ENCODE measurements at places on chromosomes 1 and 21.

GRCh38 chr21:29711236-29711635 lies 228.6 kb downstream of the GRIK1 start:
- no peak for DNase-seq

- no peak for DNase-seq
These were observed 364.9 kb downstream of the PRDM2 start for GRCh38 chr1:14064649-14065442.

DNA sequence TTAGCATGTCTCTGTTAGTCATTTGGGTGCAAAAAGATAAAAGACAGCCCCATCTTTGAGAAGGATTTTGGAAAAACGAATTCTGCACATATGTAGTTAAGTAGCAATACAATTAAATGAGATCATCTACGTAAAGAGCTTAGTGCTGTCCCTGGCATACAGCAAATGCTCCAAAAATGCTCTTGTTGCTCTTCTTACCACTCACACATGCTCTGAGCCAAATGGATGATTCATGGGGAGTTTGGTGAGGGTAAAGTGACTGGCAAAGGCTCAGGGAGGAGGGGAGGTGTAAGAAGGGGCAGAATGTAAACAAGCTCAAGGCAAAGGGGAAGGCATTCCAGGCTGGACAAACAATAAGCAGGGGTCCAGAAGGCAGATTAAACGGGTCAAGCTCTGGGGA lies 191.9 kb downstream of the AK5 start:
- DNase-seq = no peak

DNA sequence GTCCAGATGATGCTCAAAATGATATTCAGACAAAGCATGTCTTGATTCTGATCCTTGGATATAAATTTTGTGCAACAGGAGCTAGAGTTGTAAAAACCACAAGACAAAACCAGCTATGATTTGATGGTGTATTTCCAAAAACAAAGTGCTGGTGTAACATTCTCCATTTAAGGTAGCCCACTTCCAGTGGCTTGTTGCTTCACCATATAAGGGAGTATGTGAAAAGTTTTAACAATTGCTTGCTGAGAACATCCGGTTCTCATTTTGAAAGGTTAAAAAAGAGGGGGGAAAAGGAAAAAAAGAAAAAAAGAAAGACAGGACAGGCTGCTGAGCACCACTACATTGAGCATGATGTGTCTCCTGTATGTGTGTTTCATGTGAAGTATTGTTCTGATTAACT lies 123.6 kb downstream of the MACF1 start:
- no peak for DNase-seq

- no peak for DNase-seq
These were observed 458.0 kb downstream of the USP25 start for GRCh38 chr21:16187603-16188301.
